ENCODE measurements at places on chromosomes 13 and 19.

- no peak for DNase-seq
Observed at GRCh38 chr13:79128158-79128557, 277.9 kb downstream of the RBM26 start.

- peak; percentile 39 for DNase-seq
Observed at GRCh38 chr13:24274452-24275021, 34.8 kb upstream of the C1QTNF9 start.

DNA sequence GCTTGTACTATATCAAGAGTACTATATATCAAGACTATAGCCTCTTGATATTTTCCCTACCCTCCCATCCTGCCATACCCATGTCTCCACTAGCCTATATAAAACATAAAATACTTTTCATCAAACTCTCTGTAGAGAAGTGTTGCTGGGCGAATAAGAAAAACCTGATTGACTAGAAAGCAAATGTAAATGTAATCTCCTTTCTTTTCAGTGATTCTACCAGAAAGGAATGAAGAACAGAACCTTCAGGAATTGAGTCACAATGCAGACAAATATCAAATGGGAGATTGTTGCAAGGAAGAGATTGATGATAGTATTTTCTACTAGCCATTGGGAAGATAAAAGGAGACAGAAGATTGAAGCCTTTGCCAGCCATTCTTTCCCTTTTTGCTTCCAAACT is 89.2 kb downstream of the KCNRG start:
- DNase-seq: no peak

DNA sequence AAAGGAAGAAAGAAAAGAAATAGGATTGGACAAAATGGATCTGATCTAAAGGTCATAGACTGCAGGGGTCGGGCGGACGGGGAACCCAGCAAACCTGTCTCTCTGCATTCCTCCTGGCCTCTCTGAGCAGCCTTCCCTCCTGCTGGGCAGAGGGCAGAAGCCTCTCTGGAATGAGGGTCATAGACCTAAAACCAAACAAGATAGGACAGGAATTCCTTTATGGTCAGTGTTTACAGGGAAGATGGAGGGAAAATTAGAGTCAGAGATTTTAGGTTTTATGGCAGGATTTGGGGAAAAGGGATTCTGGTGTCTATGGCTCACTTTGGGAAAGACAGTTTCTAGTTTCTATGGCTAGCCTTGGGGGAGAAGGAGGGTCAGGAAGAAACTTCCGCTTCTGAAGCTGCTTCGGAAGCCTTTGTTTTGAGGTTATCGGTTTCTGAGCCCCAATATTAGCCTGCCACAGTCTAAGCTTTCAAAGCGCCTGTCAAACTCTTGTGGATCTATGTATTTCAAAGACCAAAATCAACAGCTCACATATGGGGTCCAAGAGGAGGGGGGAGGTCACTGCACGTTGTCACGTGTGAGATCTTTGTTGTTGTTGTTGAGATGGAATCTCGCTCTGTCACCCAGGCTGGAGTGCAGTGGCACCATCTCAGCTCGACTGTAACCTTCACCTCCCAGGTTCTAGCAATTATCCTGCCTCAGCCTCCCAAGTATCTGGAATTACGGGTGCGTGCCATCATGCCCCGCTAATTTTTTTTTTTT is 18.9 kb upstream of the DPRX start:
- DNase-seq: no peak

DNA sequence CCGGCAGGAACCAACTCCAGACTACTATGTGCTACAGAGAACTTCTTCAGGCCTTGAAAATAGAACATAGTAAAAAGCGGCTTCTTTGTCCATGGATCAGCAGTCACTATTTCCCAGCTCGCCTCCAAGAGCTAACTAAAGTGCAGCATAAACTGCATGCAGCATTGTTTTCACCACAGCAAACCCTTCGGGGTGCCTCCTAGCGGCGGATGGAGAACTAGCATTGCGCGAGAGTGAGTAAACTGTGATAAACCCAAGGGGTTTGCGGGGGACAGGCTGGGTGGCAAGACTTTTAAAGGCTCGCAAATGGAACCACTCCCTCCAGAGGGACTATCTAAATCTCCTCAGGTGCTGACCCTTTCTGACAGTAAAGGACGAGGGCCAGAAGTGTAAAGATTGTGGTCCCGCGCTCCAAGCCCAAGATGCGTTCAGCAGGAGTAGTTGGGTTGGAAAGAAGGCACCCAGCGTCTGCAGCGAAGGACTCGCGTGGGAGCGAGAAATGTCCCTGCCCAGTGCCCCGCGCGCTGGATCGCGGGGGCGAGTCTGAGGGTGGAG is 21.5 kb upstream of the SGCG start:
- DNase-seq: no peak

DNA sequence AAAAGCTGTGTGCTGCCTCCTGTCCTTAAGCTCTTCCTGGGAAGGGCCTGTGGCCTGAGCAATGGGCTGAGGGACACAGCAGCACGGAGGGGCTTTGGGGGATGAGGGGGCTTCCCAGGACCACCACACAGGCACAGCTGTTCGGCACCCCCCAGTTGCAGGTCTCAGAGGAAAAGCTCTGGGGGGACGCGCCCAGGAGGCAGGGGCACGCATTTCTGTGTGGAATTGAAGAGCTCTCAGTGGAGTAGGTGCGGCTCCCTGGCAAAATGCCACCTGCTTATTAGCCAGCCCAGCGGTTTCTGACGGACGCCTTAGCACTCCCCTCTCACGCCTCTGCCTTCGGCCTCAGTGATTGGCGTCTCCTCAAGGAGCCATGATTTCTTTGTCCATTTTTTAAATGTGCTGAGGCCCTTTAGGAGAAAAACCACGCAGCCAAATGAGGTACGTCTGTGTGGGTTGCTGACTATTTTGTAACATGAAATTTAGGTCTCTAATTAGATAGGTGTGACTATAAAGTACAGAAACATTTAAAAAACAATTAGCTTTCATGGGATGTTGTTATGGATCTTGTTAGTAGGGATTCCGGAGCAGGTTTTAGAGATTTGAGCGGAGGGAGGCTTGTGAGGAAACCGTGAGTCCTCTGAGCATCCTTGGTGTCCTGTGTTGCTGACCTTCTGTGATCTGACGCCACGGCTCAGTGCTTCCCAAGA is 4.0 kb downstream of the MCF2L start:
- DNase-seq: no peak

- DNase-seq: no peak
Observed at GRCh38 chr19:1240925-1241324, 626 bp upstream of the ATP5F1D start.

Data from activated CD4-positive, alpha-beta T cell treated with anti-CD3 and anti-CD28 coated beads, Interleukin-2, amount 50 U/mL, for 24 hours (primary cell).